Astrocyte of the spinal cord (primary cell): ENCODE measurements at places on chromosomes 7 and 10.

DNA sequence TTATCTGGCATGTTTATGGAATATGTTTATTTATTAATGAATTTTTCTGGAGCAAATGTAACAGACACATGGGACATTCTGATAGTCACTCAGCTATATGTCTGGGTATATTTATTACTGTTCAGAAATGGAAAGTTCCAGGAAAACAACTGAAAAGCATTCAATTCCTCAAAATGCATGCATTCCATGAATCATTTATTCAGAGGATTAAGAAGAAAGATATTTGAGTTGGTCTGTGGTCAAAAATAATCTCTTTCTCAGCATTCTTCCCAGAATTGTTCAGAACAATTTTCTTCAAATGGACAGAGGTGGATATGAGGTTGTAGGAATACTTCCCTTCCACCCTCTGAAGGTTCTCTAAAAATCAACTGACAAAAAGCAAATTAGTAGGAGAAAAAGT, 97.6 kb upstream of the ITGB1 start:
- peak; percentile 55 for DNase-seq

DNA sequence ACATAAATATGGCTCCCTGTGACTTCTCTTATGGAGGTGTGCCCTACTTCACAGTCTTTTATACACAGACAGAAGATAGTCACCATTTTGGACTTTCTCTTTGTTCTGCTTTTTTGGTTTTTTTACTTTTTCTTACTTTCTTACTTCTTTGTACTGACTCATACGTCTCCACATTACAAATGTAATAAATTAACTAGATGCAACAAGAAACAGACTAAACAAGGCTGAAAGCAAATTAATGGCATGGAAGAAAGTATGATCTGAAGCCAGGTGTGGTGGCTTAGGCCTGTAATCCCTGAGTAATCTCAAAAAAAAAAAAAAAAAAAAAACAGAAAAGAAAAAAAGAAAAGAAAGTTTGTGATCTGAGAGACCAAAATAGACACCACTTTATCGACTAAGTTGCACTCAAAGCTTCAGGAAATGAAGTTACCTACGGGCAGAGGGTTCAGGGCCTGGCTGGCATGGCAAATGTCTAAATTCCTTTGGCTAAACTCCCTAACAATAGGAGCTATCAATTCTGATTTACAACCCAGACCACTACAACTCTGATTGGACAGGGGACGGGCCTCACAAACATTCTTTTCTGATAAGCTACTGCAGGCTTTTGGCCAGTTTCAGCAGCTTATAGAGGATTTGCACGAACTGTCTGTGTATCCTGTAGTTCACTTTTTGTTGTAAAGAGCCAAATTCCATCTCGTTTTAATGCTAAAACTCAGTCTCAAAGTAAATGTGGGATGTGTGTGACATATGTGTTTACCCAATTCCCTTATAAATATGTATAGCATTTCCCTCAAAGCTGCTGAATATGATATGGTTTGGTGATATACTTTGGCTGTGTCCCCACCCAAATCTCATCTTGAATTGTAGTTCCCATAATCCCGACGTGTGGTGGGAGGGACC, 129.1 kb downstream of the SEPTIN14 start:
- peak; percentile 63 for DNase-seq

GRCh38 chr10:95388539-95388938, 97.7 kb upstream of the PDLIM1 start:
- peak; percentile 17 for DNase-seq

DNA sequence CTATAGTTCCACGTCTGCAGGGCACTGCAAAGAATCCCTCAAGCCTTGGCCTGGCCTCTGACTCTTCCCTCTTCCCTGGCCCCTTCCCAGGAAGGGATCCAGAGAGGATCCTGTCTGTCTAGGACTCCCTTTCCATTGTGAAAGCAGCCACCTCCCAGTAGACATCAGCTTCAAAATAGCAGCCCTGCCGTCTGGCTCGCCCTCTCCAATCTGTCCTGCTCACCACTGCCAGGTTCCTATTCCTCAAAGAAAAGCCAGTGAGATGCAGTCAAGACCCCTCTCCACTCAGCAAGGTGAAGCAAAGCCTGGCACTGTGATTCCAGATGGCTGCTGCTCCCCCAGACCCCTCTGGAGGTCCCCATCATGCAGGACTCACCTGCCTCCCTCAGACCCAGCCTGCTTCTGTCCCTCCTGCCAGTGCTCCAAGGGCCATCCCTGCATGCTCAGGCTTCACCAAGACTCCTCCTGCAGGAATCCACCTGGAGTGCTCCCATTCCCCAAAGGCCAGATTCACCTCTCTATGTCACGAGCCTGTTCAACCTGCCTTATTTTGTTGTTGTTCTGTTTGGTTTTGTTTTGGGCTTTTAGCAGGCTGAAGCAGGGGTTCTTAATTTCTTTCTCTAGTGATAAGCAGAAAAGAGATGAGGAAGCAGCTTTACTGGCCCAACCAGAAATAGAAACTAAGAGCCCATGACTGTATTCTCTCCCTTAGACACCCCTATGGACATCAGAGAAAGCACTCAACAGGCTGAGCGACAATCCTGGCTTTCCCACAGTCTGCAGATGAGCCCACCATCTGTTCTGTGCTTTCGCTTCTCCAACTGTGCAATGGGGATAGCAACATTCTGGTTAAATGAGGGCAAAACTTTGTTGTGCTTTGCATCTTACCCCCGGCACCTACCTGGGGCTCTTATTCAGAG, 305.1 kb downstream of the GRID1 start:
- no peak for DNase-seq

DNA sequence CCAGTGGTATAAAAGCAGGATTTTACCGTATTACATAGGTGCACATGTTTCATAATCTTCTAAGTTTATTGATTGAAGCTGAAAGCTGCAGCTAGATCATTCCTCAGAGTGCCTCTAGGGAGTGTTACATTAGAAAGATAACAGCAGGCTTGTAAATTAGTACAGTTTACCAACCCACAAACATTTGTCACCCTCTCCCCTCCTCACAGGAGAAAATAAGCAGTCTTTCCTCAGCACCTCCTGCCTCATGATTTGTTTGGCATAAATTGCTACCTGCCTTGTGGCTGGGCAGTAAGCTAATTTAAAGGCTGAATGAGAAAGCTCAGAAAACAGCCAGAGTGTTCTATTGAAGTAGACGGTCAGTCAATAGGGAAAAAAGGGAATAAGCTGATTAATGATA, 74.2 kb downstream of the NXPH1 start:
- DNase-seq: no peak

- no peak for DNase-seq
Measured at GRCh38 chr10:24223953-24224352, 15.0 kb downstream of the KIAA1217 start.
